CD4-positive, alpha-beta T cell treated with Interferon alpha-2 for 1 hour (primary cell): ENCODE measurements at places on chromosomes 7 and 10.
A peak's percentile ranks its signal among the peaks of the same experiment; 100 is the strongest.

- no peak for DNase-seq
Observed at GRCh38 chr10:129631006-129631405, 164.0 kb downstream of the MGMT start.

- no peak for DNase-seq
Observed at GRCh38 chr7:12518920-12519681, 51.4 kb upstream of the SCIN start.

- DNase-seq: no peak
Observed at GRCh38 chr7:54985426-54986330, 33.1 kb upstream of the EGFR start.

GRCh38 chr10:84328418-84329195 is at the start of gene CCSER2:
Gene CCSER2, plus strand, starts transcription at chr10:84328589. Its CDS starts 42,464 bp downstream, at chr10:84371053.
- peak; percentile 93 for DNase-seq

DNA sequence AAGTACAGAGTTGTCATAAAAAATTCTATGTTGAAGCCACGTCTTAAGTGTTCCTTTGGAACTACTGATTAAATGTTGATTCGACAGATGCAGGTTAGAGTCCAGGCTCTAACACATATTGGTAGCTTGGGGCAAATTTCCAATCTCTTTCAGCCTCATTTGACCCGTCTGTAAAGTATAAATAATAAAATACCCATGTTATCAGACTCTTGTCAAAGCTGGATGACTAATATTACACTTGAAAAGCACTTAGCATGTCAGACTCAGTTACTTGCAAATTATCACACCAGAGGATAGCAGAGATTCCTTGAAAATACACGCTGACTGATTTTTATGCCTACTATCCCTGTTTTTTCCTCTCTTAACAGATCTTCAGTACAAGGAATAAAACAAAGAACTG is 18.1 kb upstream of the MACC1 start:
- no peak for DNase-seq

DNA sequence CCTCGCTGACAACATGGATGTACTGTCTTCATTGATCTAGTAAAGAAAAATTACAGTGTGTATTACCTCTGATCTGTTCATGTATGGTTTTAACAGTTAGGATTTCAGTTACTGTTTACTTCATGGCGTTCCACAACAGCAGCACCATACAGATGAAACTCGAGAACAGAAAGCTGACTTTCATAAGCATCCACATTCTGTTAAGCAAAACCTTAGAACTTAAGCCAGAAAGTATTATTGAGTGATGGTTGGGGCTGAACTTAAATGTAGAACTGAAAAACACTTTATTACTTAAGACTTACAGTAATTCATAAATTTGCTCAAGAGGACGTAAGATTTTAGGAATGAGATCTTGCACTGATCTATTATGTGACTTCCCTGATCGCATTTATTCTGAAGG is 3.7 kb downstream of the MRPL32 start:
- no peak for DNase-seq

- no peak for DNase-seq
Observed at GRCh38 chr10:82515256-82515655, 640.3 kb downstream of the NRG3 start.

DNA sequence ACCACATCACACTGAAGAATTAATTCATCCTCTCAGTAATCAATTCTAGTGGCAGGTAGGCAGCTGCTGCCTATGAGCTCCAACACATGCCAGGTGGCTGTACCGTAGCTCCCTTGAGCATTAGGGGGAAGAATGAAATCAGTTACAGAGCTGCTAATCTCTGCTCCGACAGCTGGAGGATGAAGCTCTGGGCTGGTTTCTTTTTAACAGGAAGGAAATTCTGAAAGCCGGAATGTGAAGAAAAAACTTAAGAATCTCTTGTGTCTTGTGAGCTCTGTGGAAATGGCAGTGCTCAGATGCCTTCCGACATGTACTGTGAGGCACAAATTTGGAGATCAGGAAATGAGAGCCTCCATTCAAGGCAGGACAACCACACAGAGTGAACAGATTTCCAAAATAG is 2.8 kb upstream of the AHCYL2 start:
- no peak for DNase-seq

DNA sequence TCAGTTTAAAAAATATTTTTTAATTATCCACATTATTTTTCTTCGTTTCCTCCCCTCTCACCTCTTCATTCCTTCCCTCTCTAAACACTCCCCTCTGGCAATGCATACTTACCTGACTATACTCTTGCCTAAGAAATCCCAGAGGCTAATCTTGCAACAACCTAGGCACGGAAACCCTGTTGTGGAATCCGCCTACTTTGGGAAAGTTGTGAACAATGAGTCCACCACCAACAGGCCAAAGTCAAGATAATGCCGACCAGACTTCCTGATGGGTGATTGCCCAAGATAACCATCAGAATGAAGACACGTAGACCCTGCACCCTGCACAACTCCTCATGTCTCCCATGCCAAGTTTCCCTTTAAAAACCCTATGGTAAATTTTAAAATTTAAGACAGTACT is 521.5 kb downstream of the KIF20B start:
- DNase-seq: no peak

DNA sequence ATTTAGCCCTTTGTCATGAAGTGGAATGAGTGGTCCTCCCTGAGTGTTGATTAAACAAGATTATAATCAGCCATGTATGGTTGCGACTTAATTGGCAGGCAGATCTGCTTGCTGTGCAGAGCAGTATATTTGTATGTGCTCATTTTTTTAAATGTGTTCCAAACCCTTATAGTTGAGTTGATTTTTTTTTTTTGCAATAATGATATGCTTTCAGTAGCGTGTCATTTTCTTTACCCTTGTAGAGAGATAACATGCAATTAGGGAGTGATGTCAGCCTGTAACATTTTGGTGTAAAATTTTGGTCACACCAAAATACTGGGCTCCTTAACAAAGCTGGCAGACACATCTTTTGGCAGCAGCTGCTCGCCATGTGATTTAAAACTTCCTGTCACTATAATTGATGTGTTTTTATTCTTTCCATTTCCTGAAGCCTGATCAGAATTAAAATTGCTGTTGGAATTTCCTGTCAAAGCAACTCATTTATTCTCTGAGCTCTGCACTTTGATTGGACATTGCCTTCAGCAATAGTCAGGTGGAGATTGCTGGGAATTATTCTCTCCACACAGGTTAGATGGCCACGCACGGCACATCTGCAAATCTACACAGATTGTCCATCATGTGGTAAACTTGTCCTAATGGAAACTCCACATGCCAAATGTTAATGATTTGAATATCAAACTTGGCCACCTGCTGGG is 125.3 kb downstream of the DYNC1I1 start:
- DNase-seq: no peak

GRCh38 chr7:94940241-94940640 is 32.8 kb downstream of the PPP1R9A start:
- DNase-seq: no peak
